Esophagus squamous epithelium (tissue), 5 donors: ENCODE measurements at places on chromosomes 7 and 10.

- no peak for DNase-seq
These were observed 846 bp upstream of the ZNF775 start for GRCh38 chr7:150378115-150378852.

GRCh38 chr10:86179961-86180360 is 186.6 kb downstream of the GRID1 start:
- no peak for DNase-seq

- DNase-seq: no peak
These were observed 91.3 kb downstream of the SCRN1 start for GRCh38 chr7:29898301-29898700.

DNA sequence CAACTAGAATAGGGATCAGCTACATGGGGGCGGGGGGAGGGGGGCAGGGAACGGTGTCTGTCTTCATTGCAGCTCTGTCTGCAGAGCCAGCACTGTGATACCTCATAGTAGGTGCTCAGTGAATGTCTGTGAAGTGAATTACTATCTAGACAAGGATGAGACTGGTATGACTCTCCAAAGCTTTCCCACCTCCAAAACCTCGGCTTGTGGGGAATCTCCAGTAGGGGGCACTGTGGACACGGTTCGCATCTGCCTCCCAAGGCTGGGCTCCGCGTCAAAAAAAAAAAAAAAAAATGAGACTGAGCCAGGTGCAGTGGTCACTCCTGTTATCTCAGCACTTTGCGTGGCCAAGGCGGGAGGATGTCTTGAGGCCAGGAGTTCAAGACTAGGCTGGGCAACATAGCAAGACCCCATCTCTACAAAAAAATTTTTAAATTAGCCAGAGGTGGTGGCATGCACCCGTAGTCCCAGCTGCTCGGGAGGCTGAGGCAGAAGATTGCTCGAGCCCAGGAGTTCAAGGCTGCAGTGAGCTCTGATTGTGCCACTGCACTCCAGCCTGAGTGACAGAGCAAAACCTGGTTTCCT is 9.6 kb downstream of the TRIM56 start:
- no peak for DNase-seq

- no peak for DNase-seq
These were observed 263.6 kb upstream of the ZMIZ1 start for GRCh38 chr10:78805176-78805575.

GRCh38 chr7:106344211-106344610 is 59.4 kb upstream of the NAMPT start:
- DNase-seq: no peak
